ENCODE measurements at places on chromosomes 3 and 15. TPM values are rescaled to one million over a fixed set of nuclear protein-coding genes. Genes with fewer than 3 reads are reported as not detected.

Gene HPS3
- 19.7 TPM for total RNA-seq

Gene MEX3B
- total RNA-seq, result 11.4 TPM

Gene GOLGA6B
- total RNA-seq, result not detected

Gene PDE8A
- total RNA-seq, result 28.5 TPM

GRCh38 chr3:145209561-145209960 lies 951.4 kb downstream of the PLOD2 start:
- no peak overlapping the region for H3K27ac ChIP-seq
- DNase-seq, result no peak
- no peaks in the 10 kb centered on the region for H3K36me3 ChIP-seq
- H3K4me1 ChIP-seq, result no peaks in the 10 kb centered on the region
- no peaks in the 10 kb centered on the region for H3K27me3 ChIP-seq

- peaks cover 4% of the 10 kb centered on the region for H3K36me3 ChIP-seq
- no peak overlapping the region for H3K4me3 ChIP-seq
- H3K4me1 ChIP-seq, result peaks cover 9% of the 10 kb centered on the region
- H3K27me3 ChIP-seq, result no peaks in the 10 kb centered on the region
- H3K27ac ChIP-seq, result no peak overlapping the region
Measured at GRCh38 chr3:33141006-33141405, 27.2 kb downstream of the CRTAP start.

GRCh38 chr3:186457236-186457635 lies 86.9 kb downstream of the CRYGS start:
- no peak overlapping the region for H3K27ac ChIP-seq
- no peak for DNase-seq
- no peaks in the 10 kb centered on the region for H3K36me3 ChIP-seq
- H3K4me3 ChIP-seq, result no peak overlapping the region
- peaks cover 59% of the 10 kb centered on the region for H3K27me3 ChIP-seq

- H3K4me3 ChIP-seq, result no peak overlapping the region
- H3K36me3 ChIP-seq, result peaks cover 26% of the 10 kb centered on the region
- H3K27ac ChIP-seq, result no peak overlapping the region
- H3K27me3 ChIP-seq, result no peaks in the 10 kb centered on the region
Measured at GRCh38 chr3:123953735-123954134, 7.3 kb downstream of the CCDC14 start.

DNA sequence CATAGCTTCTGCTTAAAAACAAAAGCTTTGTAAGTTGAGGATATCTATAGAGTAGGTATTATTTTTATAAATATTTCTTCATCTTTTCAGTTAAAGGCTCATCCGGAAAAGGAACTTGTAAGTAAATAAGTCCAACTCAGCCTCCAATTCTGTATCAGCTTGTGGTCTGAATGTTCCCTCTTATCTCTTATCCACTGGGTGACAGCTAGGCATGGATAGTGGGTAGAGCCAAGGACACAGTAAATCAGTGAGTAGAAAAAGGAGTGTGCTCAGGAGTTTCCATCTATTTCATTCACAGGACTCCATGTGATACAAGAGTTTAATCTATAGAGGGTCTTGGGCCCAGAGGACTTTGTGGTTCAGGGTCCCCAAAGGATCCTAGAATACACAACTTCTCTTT lies 50.9 kb downstream of the FRMD5 start:
- no peaks in the 10 kb centered on the region for H3K4me1 ChIP-seq
- H3K36me3 ChIP-seq, result no peaks in the 10 kb centered on the region
- no peak overlapping the region for H3K4me3 ChIP-seq
- no peak for DNase-seq
- H3K27me3 ChIP-seq, result no peaks in the 10 kb centered on the region

DNA sequence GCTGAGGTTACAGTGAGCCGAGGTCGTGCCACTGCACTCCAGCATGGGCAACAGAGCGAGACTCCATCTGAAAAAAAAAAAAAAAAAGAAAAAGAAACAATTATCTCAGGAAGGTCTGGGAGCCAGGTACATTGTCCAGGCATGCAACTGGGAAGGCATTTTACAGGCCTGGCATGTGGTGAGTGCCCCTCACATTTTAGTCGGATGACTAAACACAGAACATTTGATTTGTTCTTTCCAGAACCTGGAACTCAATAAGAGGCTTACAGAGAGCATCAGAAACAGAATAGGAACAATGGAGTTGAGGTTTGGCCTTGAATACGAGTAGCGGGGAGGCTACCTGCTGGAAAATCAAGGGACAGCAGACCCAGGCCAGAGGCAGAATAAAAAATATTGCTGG lies 33.7 kb upstream of the IGF1R start:
- H3K27ac ChIP-seq, result no peak overlapping the region
- H3K4me1 ChIP-seq, result 0 out of 2 replicates have a peak, but pooled peaks cover 1% of the 10 kb centered on the region
- DNase-seq, result no peak

GRCh38 chr3:45343947-45344346 lies 44.4 kb upstream of the LARS2 start:
- peaks cover 5% of the 10 kb centered on the region for H3K4me1 ChIP-seq
- no peak overlapping the region for H3K27ac ChIP-seq
- no peaks in the 10 kb centered on the region for H3K27me3 ChIP-seq
- DNase-seq, result no peak
- H3K36me3 ChIP-seq, result no peaks in the 10 kb centered on the region

GRCh38 chr15:66954601-66955000 lies 110.8 kb upstream of the SMAD3 start:
- no peaks in the 10 kb centered on the region for H3K27me3 ChIP-seq
- DNase-seq, result no peak
- peaks cover 8% of the 10 kb centered on the region for H3K4me1 ChIP-seq

- no peaks in the 10 kb centered on the region for H3K36me3 ChIP-seq
- no peak overlapping the region for H3K4me3 ChIP-seq
- peaks cover 34% of the 10 kb centered on the region for H3K4me1 ChIP-seq
- no peak overlapping the region for H3K27ac ChIP-seq
- no peak for DNase-seq
Measured at GRCh38 chr15:38271144-38271543, 18.5 kb downstream of the SPRED1 start.

DNA sequence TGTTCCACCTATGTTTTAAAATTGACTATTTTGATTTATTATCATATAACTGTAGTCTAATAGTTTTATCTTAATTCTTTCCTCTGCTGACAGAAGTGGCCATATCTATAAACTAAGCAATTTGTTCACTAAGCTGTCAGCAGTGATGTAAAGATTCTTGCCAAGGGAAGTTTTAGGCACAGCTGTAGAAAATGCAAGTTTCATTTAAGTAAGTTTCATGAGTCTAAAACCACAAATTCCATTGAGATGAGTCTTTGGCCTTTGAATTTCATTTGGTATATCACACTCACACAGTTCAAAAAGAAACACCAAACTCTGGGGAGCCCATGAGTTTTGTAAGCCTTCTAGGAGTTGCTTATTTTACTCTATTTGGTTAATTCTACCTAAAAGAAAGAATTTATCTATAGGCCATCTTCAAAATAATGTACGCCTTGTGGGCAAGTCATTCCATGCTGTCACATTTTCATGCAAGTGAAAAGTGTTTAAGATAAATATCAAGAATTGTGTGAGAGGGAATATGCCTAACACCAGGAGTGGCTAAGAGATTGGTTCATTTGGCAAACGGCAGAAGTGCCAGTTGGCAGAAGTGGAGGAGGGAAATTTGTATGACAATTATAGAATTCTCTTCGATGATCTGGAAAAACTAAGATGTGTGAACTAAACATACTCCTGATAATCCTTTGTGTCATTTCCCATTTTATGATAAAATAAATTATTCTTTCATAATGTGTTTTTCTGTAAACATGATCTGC lies 292.9 kb downstream of the ZIC4 start:
- peaks cover 18% of the 10 kb centered on the region for H3K4me1 ChIP-seq
- H3K36me3 ChIP-seq, result no peaks in the 10 kb centered on the region
- H3K4me3 ChIP-seq, result peak overlapping the region; percentile 26
- no peaks in the 10 kb centered on the region for H3K27me3 ChIP-seq
- peak overlapping the region; percentile 63 for H3K27ac ChIP-seq

- peak overlapping the region; percentile 42 for H3K4me3 ChIP-seq
- H3K4me1 ChIP-seq, result peaks cover 39% of the 10 kb centered on the region
- H3K27ac ChIP-seq, result peak overlapping the region; percentile 46
- no peaks in the 10 kb centered on the region for H3K36me3 ChIP-seq
Measured at GRCh38 chr3:188595890-188596376, 442.0 kb downstream of the LPP start.

DNA sequence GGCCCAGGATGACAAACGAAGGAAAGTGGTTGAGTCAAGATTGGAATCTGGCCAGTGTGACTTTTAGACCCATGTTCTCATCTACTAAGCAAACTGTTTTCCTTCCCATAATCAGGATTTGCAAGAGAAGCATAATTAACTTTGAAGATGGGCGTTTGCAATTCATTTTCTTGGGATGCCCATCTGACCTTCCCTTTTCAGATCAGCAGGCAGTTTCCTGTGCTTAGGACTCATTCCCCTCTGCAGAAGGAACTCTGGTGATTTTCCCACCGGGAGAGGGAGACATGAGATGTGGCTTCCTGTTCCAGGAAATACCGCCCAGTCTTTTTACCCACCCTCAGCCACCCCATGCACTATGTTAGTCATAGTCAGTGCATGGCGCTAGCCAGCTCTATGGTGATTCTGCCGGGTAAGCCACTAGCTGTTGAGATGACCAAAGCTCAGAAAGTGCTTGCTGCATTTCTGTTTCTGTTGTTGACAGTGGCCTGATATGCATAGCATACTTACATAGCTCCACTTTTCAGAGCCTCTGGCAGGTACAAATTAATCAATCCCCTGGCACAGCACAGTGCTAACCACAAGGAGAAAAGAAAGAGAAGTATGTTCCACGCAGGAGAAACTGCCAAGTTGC lies 129.4 kb downstream of the VGLL4 start:
- peak overlapping the region; percentile 89 for H3K27ac ChIP-seq
- no peaks in the 10 kb centered on the region for H3K27me3 ChIP-seq
- H3K4me3 ChIP-seq, result peak overlapping the region; percentile 30
- peaks cover 32% of the 10 kb centered on the region for H3K4me1 ChIP-seq
- DNase-seq, result peak; percentile 94

DNA sequence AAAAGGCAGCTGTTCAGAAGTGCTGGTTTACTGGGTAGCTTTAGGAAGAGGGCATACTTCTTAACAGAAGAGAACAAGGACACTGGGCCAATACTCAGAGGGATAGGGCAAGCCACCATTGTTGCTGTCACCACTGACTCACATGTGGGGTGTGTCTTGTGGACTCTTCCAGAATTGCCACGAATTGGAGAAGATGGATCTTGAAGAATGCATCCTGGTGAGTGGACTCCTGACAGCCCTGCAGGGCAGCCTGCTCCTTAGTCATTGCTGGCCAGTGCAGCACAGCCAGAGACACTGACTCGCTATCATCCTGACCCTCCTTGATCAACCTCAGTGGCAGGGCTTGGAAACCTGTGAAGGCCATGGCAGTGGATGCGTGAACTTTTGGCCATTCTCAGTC lies 62.3 kb downstream of the UBP1 start:
- H3K36me3 ChIP-seq, result no peaks in the 10 kb centered on the region
- peaks cover 8% of the 10 kb centered on the region for H3K4me1 ChIP-seq
- H3K4me3 ChIP-seq, result no peak overlapping the region
- H3K27me3 ChIP-seq, result no peaks in the 10 kb centered on the region

GRCh38 chr15:58457466-58457965 lies 25.7 kb downstream of the LIPC start:
- H3K36me3 ChIP-seq, result no peaks in the 10 kb centered on the region
- H3K4me1 ChIP-seq, result peaks cover 22% of the 10 kb centered on the region
- H3K27me3 ChIP-seq, result no peaks in the 10 kb centered on the region
- peak overlapping the region; percentile 40 for H3K27ac ChIP-seq
